Progenitor cell of endocrine pancreas (in vitro differentiated cells): ENCODE measurements at places on chromosomes 7 and 10.

- DNase-seq = no peak
Observed at GRCh38 chr10:115953281-115953680, 319.7 kb downstream of the GFRA1 start.

DNA sequence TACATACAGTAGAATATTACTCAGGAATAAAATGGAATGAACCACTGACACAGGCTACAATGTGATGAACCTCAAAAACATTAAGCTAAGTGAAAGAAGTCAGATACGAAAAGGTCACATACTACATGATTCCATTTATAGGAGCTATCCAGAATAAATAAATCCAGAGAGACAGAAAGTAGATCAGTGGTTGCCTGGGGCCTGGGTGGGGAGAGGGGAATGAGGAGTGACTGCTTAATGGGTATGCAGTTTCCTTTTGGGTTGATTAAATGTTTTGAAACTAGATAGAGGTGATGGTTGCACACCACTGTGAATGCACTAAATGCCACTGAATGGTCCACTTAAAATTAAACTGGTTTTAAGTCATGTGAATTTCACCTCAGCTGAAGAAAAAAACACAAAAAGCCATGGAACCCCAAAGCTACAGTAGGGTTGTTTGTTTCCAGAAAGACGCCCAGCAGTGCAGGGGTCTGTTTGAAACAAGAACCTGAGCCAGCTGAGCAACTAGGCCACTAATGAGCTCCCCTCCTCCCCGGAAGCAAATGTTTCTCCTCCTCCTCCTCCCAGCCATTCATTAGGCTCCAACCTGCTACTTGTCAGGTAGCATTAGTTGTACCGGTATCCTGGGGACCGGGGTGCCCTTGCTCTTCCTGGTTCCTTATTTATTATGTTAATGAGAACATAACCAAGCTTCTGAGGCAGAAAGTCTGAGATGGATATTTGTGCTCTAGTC, 168.4 kb downstream of the EVX1 start:
- DNase-seq = no peak

GRCh38 chr7:114527589-114527988, 113.0 kb downstream of the FOXP2 start:
- DNase-seq = no peak

DNA sequence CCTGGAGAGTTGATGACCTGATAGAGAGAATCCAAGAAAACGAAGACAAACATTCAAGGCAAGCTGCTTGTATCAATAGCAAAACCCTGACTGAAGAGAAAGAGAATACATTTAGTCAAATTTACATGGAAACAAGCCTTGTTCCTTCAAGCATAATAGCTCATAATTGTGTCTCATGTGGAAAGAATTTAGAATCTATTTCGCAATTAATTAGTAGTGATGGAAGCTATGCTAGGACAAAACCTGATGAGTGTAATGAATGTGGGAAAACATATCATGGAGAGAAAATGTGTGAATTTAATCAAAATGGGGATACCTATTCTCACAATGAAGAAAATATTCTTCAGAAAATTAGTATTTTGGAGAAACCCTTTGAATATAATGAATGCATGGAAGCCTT, 18.0 kb downstream of the RBAK start:
- DNase-seq = no peak

DNA sequence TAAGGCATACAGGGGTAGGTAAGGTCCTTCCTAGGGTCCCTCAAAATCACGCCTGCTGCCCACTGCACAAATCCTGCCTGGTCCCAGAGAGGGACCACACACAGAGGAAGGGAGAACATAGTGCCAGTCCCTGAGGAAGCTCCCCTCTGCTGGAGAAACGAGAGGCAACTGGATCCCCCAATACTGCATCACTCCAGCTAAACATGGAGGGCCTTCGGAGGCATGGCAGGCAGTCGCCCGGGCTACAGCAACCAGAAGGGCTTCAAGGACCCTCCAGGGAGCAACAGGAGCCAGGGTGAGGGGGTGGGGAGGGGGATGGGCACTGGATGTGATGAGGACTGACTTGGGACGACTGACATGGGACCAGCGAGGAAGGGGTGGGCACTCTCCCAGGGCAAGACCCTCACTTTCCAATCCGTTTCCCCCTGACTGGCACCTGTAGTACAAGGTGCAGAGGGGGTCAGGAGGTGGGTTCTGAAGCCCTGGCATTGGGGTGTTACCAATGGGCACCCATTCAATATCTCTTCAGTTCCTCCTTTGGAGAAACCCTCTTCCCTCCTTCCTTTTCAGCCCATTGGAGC, 21.7 kb downstream of the DDIT4 start:
- DNase-seq = no peak

DNA sequence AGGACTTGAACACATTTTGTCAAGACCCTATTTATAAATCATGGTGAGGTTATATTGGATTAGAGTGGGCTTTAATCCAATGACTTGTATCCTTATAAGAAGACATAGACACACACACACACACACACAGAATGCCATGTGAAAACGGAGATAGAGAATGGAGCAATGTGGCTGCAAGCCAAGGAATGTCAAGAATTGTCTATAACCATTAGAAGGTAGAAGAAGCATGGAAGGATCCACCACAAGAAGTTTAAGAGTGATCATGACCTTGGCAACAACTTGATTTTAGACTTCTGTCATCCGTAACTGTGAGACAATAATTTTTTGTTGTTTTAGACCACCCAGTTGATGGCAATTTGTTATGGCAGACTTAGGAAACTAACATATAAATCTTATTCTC, 514.2 kb downstream of the TFEC start:
- no peak for DNase-seq

DNA sequence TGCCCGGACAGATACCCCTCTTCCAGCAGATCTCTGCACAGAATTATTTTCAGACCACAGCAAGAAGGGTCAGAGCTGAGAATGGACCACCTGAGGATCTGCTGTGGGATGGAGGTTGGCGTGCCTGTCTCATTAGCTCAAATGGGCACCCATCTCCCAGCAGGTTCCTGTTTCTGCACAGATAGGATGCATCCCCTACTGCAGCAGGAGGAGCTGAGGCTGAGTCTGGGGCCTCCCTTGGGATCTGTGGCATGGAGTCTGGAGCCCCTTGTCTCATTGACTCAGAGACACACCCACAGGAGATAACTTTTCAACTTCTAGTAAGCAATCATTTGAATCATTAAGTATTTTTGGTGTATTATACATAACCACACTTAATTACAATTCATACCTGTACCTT, 212.7 kb downstream of the ADK start:
- DNase-seq = no peak

DNA sequence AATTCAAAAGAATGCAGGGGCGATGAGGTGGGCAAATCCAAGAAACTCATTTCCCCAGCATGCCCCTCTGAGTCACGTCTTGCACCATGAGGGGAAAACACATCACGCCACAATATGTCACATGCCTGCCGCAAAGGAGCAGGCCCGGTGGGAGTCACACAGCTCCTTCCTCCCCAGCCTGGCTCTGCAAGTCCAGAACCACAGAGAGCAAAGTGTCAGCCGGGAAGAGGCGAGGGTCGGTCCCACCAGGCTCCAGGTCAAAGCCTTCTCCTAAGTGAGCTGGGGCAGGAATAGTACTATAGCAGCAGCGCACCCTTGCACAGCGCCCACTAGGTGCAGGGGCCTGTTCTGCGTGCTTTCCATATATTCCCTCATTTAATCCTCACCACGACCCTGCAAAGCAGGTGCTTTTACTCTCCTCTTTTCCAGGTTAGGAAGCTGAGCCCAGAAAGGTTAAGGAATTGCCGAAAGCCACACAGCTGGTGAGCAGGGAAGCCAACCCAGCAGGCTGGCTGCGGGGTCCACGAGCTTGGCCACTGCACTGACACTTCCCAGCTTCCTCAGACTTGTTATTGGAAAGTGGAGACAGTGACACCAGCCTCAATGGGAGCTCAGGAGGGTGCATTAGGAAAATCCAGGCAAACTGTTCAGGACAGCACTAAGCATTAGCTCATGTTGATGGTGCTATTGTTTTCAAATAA, 94.0 kb upstream of the ZMIZ1 start:
- peak; percentile 35 for DNase-seq

DNA sequence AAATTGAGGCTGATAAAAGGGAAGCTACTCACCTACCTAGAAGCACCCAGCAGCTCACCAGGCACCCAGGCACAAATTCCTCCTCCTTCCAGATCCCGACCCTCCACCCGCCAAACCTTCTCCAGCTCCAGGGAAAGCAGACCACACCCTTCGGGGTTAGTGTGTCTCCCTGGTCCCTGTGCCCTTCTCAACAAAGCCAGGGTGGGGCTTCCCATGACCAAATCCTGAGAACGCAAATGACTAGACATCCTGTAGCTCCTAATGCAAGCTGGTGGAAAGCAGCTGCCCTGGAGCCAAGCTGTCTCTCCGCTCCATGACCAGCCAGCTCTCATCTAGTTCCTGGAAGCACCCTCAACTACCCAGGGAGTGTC, 4.4 kb downstream of the TBX20 start:
- DNase-seq = no peak

GRCh38 chr7:42389697-42390096, 152.7 kb upstream of the GLI3 start:
- no peak for DNase-seq

GRCh38 chr7:27143023-27143949, at the start of gene HOXA5:
TSS of gene HOXA5 (minus strand) at chr7:27143681. CDS start at chr7:27143607, 74 bp downstream.
- peak; percentile 87 for DNase-seq
